Fibroblast of lung (primary cell): ENCODE measurements at places on chromosomes 6 and 20. TPM values are rescaled to one million over a fixed set of nuclear protein-coding genes. Genes with fewer than 3 reads are reported as not detected.
A peak's percentile ranks its signal among the peaks of the same experiment; 100 is the strongest.

TNFRSF6B gene
- 6.7 and 35.2 TPM in 2 replicates for total RNA-seq

GRCh38 chr6:167056370-167056769, 57.2 kb downstream of the CEP43 start:
- H3K36me3 ChIP-seq: no peaks in the 10 kb centered on the region
- no peaks in the 10 kb centered on the region for H3K27me3 ChIP-seq
- H3K4me1 ChIP-seq: no peaks in the 10 kb centered on the region

DNA sequence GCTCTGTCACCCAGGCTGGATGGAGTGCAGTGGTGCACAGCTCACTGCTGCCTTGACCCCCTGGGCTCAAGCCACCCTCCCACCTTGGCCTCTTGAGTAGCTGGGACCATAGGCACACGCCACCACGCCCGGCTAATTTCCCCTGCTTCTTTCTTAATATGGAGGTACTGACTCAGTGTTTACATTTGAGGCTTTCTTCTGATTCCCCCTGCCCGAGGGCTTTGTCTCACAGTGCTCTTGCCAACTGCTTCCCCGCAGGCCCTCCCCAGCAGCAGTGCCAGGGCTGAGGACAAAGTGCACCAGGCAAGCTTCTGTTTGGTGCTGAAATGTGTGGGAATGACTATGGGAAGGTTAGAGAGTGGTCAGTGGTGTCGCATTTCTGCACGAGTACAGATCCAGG, 34.8 kb downstream of the NR2E1 start:
- H3K4me3 ChIP-seq: no peak overlapping the region
- no peaks in the 10 kb centered on the region for H3K4me1 ChIP-seq
- H3K36me3 ChIP-seq: no peaks in the 10 kb centered on the region
- no peak overlapping the region for H3K27ac ChIP-seq
- H3K27me3 ChIP-seq: no peaks in the 10 kb centered on the region

DNA sequence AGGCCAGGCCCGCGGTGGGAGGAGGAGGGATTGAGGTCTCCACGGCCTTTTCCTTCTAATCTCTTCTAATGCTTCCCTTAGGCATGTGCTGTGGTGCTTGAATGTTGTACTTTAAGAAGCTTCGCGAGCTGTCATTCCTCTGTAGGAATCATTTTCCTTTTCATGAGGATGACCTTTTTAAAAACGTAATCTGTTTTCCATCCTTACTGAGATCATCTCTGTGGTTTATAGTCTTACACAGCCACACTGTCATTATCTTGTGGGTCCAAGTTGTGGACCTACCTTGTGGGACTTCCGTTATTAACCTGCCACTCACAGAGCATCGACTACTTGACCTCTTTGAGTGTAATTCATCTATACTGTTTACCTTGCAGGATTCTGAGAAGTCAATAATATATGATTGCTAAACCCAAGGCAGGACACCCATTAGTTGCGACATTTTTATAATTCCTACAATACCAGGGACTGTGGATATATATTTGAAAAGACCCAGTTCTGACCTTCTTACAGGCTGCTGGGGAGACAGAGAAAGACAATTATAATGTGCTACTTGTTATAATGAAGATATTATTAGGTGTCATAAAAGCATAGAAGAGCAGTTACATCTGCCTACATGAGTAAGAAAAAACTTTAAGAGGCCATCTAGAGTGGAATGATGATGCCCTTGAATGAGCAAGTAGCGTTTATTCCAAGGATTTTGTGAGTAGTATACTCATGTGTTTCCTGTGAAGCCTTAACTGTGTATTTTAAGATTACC, 842 bp downstream of the SLC25A27 start:
- no peaks in the 10 kb centered on the region for H3K36me3 ChIP-seq
- H3K27ac ChIP-seq: peak overlapping the region; percentile 22
- H3K4me3 ChIP-seq: peak overlapping the region; percentile 96
- DNase-seq: no peak

LCA5 gene
- total RNA-seq: 5.6 and 7.8 TPM in 2 replicates

EYS gene
- total RNA-seq: under 0.01 TPM in 1 of 2 replicates, not detected in the other

LY86 gene
- total RNA-seq: not detected in 2 replicates

LIN28B gene
- not detected in 2 replicates for total RNA-seq
